Inflammatory macrophage treated with lipopolysaccharide for 4 hours (primary cell): ENCODE measurements at places on chromosomes 13 and 19.

GRCh38 chr13:21590231-21590630 lies 13.7 kb downstream of the MICU2 start:
- no peak for DNase-seq

DNA sequence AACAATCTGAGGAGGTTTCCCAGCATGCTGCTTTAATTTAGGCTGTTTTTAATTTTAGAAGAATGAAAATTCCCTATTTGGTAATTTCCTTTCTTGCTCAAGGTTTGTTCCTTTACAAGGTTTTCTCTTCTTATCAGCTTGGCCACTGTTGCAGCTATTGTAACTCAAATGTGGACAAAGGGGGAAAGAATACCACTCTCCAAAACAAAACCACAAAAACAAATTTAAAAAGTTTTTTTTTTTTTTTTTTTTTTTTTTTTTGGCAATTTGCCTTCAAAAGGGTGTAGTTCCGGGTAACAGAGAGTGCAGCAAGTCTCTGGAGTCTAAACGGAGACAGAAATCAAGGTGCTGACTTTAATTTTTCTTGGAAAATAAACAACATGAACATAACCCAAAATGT lies 306.4 kb upstream of the ARGLU1 start:
- no peak for DNase-seq

DNA sequence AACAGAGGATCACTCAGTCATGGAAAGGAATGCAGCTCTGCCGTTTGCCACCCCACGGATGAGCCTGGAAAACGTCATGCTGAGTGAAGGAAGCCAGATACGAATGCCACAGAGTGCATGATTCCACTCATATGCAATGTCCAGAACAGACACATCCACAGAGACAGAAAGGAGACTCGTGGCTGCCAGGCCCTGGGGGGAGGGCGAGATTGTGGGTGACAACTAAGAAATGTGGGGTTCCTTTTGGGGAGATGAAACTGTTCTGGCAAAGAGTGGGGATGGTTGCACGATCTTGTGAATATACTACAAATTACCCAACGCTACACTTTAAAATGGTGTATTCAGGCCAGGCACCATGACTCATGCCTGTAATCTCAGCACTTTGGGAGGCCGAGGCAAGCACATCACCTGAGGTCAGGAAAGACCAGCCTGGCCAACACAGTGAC lies 27.2 kb upstream of the NAPA start:
- DNase-seq, result no peak

DNA sequence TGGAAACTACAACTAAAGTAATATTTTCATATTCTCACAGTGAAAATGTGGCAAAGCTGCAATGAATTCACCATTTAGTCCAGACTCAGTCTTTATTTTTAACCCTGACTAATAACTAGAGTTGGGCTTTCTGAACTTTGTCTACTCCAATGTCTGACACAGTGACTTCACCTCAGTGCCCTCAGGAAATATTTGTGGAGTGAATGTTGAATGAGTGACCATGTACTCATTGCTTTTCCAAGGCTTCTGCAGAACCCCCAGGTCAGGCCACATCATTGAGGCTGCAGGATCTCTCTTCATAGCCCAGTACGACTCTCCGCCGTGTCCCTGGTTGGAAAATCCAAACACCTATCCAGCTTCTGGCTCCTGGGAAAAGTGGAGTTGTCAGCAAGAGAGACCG lies 1.8 kb downstream of the ZNF175 start:
- no peak for DNase-seq

- DNase-seq, result peak; percentile 33
These were observed 3.4 kb downstream of the TMEM145 start for GRCh38 chr19:42316223-42317211.
